BE2C (cell line): ENCODE measurements at places on chromosomes 5 and 9.

GRCh38 chr5:115686738-115687074, 60.9 kb upstream of the TMED7 start:
- no peak for DNase-seq

DNA sequence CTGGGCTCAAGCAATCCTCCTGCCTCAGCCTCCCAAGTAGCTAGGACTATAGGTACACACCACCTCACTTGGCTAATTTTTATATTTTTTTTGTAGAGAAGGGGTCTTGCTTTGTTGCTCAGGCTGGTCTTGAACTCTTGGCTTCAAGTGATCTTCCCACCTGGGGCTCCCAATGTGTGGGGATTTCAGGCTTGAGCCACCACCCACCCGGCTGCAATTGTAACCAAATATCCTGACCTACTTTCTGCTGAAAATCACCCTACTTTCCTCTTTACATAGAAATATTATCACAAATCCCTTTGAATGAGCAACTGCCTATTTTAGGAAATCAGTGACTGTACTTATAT, 59.6 kb upstream of the ZNF608 start:
- DNase-seq = no peak

GRCh38 chr9:72581694-72582093, 60.3 kb downstream of the TMC1 start:
- DNase-seq = no peak

GRCh38 chr9:79254900-79255650, 316.7 kb upstream of the TLE4 start:
- DNase-seq = no peak

DNA sequence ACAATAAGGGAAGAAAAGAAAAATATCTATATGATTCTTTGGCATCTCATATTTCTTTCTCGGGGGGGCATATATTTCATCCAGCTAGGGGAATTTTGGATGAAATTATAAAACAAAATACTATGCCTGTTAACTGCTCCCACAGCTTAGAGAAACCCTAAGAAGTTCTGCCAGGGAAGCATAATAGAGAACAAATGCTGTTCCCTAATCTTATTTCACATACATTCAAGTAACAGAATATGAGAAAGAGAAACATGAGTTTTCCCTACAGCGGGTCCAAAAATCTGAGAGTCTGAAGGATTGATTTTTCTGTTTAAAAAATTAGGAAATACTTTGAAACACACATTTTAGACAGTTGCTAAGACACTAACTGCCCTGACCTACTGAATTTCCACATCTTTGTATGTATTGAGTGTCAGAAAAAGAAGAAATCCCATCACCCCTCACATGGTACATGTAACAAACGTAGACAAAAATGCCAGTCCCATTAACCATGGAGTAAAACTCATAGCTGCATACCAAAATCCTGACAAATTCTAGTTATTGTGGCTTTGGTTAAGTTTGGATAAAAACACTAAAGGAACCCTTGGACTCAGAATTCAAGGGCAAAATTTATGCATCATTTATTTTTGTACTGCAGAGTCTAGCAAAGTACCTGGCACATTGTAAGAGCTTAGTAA, 620.2 kb upstream of the DMAC1 start:
- DNase-seq = no peak

DNA sequence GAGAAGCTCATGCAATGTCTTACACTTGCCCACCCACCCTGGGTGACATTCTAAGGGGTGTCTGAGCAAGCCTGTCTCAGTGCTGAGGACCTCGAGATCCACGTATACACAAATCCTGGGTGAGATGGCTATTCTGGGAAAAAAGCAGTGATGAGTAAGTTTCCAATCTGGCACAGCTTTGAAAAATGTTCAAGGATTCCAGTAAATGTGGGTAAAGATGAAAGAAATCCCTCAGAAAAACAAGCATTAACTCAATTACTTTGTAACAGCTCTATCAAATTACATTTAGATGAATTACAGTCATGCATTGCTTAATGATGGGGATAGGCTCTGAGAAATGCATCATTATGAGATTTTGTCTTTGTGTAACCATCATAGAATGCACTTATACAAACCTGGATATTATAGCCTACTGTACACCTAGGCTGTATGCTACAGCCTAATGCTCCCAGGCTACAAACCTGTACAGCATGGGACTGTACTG, 26.9 kb downstream of the GOLM1 start:
- DNase-seq = no peak
